Dorsolateral prefrontal cortex (tissue), 122 donors: ENCODE measurements at places on chromosomes 4 and X. TPM values are rescaled to one million over a fixed set of nuclear protein-coding genes. Genes with fewer than 3 reads are reported as not detected.

SH3BP2 gene
- total RNA-seq: 52.1 TPM

FHDC1 gene
- total RNA-seq: 2.2 TPM

DDX53 gene
- not detected for total RNA-seq

F8A3 gene
- 0.46 TPM for total RNA-seq

TCEAL2 gene
- 86.9 TPM for total RNA-seq

ZNF595 gene
- total RNA-seq: 33.3 TPM

KIAA1210 gene
- total RNA-seq: not detected

GLRB gene
- total RNA-seq: 95.1 TPM

PCGF3 gene
- 47.6 TPM for total RNA-seq

NALF2 gene
- total RNA-seq: 4.1 TPM

MOB1B gene
- 26.6 TPM for total RNA-seq

RENBP gene
- total RNA-seq: 15.3 TPM

PDGFC gene
- 12.2 TPM for total RNA-seq

TEX13D gene
- total RNA-seq: not detected

XAGE1A gene
- not detected for total RNA-seq

SORBS2 gene
- total RNA-seq: 166 TPM

LDB2 gene
- 138 TPM for total RNA-seq

ADGRL3 gene
- 118 TPM for total RNA-seq

PLXNB3 gene
- 71.0 TPM for total RNA-seq

POU4F2 gene
- not detected for total RNA-seq

MAGEB17 gene
- not detected for total RNA-seq

PPARGC1A gene
- total RNA-seq: 50.0 TPM
